Cerebellum (tissue), 4 donors: ENCODE measurements at places on chromosomes 2 and 18. TPM values are rescaled to one million over a fixed set of nuclear protein-coding genes. Genes with fewer than 3 reads are reported as not detected.

DNA sequence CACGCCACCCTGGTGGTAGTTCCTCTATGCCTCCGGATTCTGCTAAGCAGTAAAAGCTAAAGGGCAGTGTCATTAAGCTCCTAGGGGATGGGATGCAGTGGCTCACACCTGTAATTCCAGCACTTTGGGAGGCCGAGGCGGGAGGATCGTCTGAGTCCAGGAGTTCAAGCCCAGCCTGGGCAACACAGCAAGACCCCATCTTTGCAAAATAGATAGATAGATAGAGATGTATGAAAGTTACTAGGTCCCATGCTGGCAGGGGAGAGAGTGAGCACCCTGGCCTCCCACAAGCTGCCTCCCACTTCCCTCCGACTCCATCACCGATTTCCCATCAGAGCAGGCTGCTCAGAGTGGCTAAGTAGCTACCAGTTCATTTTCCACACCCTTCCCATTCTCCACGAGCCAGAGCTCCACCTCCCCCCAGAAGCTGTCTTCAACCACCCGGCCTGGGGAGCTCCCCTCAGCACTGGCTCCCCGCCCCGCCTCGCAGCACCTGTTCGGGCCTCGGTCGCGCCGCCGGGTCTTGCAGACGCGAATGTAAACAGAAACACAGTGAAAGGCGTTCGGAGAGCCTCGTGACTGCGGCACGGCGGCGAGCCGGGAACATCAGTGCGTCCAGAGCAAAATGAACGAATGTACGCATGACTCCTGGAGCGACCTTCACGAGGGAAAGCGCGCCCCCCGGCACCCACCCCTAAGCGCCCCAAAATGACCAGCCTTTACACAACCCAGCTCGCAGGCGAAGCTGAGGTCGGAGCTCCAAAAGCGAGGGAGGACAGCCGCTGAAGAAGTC is 598 bp upstream of the CEP68 start:
- peak; percentile 63 for DNase-seq

GRCh38 chr2:64092502-64092901 is 51.7 kb downstream of the PELI1 start:
- DNase-seq: no peak

GRCh38 chr2:30315391-30316063 is 84.2 kb downstream of the LBH start:
- no peak for DNase-seq

DNA sequence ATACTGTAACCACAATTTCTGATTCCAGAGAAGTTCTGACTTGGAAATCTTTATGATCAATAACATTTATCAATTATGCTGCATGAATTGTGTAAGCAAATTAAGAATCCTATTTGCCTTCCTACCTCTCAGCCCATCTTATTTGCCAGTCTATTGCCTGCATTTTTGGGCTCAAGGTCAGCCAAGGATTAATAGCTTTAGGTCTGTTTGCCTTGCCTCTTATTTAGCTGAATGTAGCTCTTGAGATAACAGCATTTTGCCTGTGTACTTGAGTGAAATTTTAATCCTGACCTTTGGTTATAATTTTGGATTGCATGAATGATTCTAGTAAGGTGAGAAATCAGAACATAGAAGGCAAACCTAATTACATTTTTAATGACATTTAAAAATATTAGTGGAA is 51.2 kb downstream of the MYO3B start:
- DNase-seq: no peak

- DNase-seq: no peak
Observed at GRCh38 chr2:105800036-105800713, 55.5 kb downstream of the NCK2 start.

GRCh38 chr2:172677363-172677762 is 58.3 kb upstream of the RAPGEF4 start:
- no peak for DNase-seq

DNA sequence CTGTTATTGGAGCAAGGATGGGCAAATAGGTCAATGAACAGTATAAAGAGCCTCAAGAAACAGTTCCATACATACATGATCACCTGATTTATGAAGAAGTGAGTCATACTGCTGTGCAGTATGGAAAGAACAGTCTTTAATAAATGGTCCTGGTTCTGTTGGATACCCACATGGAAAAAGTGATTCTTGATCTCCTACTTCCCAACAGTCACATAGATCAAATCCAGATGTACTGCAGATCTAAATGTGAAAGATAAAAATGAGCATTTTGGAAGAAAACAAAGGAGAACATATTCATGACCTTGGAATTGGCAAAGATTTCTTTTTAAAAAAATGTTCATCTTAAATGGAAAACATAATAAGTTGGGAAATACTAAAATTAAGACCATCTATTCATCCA is 75.8 kb downstream of the CCDC148 start:
- no peak for DNase-seq

GRCh38 chr2:46135228-46135855 is 161.9 kb upstream of the EPAS1 start:
- no peak for DNase-seq

- DNase-seq: no peak
Observed at GRCh38 chr2:150036622-150037021, 449.0 kb upstream of the MMADHC start.

- no peak for DNase-seq
Observed at GRCh38 chr2:218895326-218895725, 14.7 kb downstream of the WNT10A start.

GRCh38 chr2:187349326-187349944 is 98.6 kb downstream of the CALCRL start:
- DNase-seq: no peak

DNA sequence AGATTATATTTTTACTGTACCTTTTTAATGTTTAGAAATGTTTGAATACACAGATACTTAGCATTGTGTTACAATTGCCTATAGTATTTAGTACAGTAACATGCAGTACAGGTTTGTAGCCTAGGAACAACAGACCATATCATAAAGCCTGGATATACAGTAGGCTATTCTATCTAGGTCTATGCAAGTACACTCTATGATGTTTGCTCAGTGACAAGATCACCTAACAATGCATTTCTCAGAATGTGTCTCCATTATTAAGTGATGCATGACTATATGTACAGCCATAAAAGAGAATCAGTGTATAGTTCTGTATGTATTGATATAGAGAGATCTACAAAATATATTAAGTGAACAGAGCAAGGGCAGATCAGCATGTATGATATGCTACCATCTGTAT is 616.4 kb downstream of the XIRP2 start:
- DNase-seq: no peak

The TMEM247 gene
- not detected for total RNA-seq

The TOGARAM2 gene
- 2.6 TPM for total RNA-seq

The KLHL29 gene
- total RNA-seq: 34.0 TPM

The GCG gene
- not detected for total RNA-seq

The KCNG3 gene
- total RNA-seq: 0.27 TPM

The ASB18 gene
- 0.45 TPM for total RNA-seq
